ENCODE measurements at places on chromosomes 16 and 17.

DNA sequence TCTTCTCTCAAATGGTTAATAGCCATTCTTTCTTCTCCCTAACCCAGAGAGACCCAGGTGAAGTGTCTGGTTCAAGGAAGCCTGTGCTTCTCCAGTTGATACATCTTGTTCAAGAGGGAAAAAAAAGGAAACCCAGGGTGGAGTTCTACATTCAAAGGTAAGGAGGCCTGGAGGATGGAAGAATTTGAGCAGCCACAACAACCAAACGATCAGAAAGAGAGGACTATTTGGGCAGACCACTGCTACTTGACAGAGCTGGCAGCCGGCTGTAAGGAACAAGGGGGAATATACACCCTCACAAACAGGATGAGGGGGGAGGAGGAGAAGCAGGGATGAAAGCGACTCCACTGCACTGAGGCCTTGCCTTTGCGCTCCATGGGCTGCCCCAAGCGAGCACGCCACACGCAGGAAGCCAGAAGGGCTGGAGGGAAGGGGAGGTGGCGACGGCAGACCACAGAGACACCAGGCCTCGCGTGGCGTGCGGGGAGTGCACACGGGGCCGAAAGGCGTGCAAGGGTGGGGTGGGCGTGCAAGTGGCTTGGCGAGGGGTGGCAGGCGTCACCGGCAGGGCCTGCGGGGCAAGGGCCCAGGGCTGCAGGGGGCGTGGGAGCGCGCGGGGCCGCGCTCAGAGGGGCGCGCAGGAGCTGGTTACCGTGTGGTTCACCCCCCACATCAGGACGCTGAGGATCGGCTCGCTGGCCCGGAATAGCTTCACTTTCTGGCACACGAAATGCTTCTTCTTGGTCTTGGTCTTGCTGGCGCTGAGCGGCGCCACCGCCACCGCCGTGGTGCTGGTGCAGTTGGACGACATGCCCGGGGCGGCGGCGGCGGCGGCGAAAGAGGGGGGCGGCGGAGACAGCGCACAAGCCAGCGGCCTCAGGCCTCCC lies 499 bp downstream of the PIP4K2B start:
- DNase-seq: no peak

GRCh38 chr16:78004517-78004916 lies 17.8 kb upstream of the CLEC3A start:
- DNase-seq: no peak

- DNase-seq: no peak
These were observed 25.0 kb downstream of the USP10 start for GRCh38 chr16:84724606-84725309.

GRCh38 chr16:82506692-82507670 lies 119.8 kb upstream of the CDH13 start:
- DNase-seq: no peak

DNA sequence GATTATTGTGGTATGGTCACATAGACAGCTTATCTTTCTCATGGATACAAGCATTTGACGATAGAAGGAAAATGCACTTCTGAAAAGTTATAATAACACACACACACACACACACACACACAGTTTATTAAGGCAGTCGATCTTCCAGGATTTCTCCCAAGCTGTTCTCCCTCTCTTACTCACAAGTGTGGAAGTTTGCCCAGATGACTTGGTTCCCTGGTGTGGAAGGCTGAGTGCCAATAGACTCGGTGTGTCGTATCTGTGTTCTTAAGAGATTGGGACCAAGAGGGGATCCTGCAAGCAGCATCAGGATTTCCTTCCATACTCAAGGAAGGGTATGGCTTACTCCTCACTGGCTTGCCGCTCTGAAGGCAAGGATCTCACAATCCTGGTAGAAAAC lies 279.6 kb downstream of the HS3ST3B1 start:
- DNase-seq: no peak

- no peak for DNase-seq
These were observed 14.1 kb upstream of the UTP6 start for GRCh38 chr17:31915456-31916100.

GRCh38 chr16:52568983-52569690 lies 22.2 kb upstream of the TOX3 start:
- DNase-seq: no peak

All from Panc1 (cell line).